ENCODE measurements at places on chromosomes 13 and 19.

DNA sequence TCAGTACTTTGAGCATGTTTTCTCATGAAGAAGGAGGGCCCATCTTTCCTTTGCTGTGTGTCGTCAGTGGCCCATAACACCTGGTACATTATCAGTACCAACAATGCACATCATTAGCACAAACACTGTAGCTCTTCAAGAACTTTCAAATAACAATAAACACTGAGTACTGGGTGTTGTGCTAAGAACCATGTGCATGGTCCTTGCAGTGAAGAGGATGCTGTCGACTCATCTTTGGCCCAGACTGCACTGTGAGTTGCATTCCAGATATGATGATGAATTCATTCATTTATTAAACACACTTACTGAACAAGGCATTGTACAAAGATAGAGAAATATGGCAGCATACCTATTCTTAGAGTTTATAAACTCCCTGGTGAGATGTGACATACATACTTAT is 55.8 kb downstream of the FLT3 start:
- no peak for DNase-seq

GRCh38 chr19:29576761-29577648 is 29.1 kb upstream of the POP4 start:
- DNase-seq: no peak

DNA sequence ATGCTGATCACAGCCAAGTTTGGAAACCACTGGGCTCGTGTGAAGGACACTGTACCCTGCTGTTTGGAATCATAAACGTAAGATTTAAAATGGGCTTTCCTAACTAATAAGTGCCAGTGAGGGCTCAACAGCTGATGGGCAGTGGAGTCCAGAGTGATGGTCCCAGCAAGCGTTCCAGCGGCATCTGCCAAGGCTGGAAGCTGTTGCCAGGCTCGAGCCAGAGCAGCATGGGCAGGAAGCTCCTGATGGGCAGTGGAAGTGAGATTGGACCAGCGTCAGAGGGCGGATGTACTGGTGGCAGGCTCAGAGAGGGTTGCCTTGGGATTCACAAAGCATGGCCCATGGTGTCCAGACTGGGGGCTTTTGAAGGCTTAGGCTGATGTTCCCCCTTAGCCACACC is 30.2 kb downstream of the COL4A2 start:
- DNase-seq: no peak

- no peak for DNase-seq
Measured at GRCh38 chr13:85411591-85411990, 387.6 kb downstream of the SLITRK6 start.

- DNase-seq: peak; percentile 16
Measured at GRCh38 chr19:17075864-17076542, 426 bp downstream of the MYO9B start.

GRCh38 chr19:18440936-18441803 is 3.2 kb upstream of the ISYNA1 start:
- DNase-seq: no peak

DNA sequence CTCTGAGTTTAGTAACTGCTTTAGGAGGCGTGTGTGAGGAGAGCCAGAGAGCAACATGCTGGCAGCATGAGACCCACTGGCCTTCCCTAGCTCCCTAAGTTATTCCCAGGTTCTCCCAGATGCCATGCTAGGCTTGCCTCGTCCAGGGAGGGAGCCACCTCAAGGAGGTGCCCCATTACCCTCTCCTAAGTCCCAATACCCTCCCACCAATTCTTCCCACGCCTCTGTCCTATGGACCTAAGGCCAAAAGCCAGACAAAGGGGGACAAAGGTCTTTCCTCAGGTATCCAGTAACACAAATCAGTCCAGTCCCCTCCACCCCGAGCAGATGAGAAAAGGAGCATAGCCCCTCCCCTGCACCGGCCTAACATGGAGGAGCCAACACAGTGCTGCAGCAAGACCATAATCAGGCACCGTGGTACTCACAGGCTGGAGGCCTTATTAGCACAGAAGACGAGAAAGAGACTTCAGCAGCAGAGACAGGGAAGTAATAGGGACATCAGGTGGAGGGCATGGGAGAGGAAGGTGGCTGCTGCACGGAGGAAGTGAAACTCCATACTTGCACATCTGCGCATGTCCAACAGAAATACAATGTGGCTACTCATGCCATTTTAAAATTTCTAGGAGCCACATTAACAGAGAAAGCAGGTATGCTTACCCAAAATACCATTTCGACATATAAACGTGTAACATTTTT is 46.3 kb downstream of the BRD4 start:
- DNase-seq: no peak

DNA sequence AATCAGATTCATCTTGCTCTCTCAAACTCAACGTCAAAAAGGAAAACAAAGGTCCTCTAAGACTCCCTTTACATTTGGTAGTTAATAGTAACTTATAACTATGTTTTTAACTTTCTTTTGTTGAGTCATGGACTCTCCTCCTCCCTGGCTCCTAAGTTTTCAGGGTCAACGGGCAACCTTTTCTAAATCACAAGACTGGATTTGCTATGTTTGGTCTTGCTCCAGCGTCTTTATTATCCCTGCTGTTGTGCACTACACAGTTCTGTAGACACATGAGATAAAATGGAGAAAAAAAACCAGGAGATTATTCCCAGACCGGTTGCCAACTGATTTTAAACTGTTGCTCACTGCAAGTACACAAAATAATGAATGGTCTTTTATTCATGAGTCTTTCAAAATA is 1.9 kb upstream of the ITM2B start:
- no peak for DNase-seq

- no peak for DNase-seq
Measured at GRCh38 chr19:33392341-33393285, 19.1 kb downstream of the CEBPG start.

GRCh38 chr13:29961036-29961670 is 110.7 kb upstream of the UBL3 start:
- no peak for DNase-seq

- no peak for DNase-seq
Measured at GRCh38 chr13:76715621-76716020, 170.6 kb downstream of the KCTD12 start.

GRCh38 chr13:109671919-109672318 is 114.5 kb downstream of the IRS2 start:
- DNase-seq: no peak

DNA sequence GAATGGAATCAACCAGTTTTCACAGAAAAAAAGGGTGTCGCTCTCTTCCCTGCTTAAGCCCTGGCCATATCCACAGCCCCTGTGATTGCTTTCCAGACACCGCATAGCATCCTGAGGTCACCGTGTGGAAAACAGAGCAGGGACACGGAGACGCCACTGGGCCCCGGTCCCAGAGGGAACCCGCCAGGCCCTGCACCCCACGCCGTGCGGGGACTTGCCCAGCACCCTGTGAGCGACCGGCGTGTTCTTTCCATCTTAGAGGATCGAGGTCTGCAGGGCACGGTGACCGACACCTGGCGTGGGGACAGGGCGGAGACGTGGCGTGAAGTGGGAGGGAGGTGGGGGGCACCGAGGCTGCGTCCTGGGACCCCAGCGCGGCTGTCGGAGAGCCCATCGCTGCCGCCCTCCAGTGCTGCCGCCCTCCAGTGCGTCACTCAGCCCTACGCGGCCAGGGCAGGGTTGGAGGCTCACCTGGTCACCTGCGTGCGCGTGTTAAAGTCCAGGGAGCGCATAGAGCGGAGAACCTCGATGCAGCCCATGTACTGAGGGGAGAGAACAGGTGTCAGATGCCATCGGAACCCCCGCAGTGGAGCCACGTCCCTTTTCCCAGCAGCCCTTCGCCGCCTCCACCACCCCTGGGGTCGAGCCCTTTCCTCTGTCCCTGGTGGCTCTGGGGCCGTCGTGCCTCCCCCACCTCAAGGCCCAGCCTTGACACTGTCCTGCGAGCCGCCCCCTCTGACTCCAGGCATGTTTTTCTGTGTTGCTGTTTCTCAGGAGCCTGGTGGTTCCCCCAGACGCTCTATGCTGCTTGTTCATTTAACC is 20.2 kb downstream of the SHC2 start:
- no peak for DNase-seq

DNA sequence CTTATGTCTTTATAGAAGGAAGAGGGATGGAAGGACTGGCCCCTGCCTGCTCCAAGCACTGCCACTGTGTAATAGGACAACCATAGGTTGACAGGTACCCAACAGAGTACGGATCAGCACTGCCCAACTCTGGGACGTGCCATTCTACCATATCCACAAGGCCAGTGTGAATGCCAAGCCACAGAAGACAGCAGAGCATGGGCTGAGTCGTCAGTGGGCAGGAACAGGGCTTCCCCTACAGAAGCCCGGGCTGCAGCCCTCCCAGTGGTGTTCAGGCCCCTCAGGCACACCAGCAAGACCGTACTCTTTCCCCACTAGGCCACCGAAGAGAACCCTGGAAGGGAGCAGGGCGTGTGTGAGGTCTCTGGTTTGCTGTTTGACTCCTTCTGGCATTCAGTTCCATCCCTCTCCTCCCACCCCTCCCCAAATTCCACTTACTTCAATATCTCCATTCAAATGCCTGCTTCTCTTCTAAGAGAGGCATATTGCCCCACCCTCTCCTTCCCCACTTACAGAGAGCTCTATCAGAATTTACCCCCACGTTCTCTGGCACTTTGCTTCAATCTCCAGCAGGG is 209.4 kb downstream of the FOXO1 start:
- DNase-seq: no peak

- DNase-seq: no peak
Measured at GRCh38 chr19:38206006-38206745, 17.8 kb downstream of the DPF1 start.

- no peak for DNase-seq
Measured at GRCh38 chr13:42331009-42331408, 59.1 kb downstream of the AKAP11 start.

DNA sequence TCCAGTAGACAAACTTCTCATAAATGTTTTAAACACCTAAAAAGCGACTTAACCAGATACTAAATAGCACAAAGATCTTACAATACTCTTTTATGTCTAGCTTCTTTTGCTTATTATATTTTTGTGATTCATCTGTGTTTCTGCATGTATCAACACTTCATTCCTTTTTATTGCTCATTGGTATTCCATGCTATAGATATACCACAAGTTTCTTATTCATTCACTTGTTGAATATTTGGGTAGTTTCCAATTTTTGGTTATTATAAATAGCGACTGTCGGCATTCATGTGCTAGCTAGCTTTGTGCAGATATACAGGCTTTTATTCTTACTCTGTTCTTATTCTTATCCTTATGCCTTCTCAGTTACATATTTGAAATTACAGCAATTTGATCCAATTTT is 50.0 kb upstream of the RGCC start:
- DNase-seq: no peak

DNA sequence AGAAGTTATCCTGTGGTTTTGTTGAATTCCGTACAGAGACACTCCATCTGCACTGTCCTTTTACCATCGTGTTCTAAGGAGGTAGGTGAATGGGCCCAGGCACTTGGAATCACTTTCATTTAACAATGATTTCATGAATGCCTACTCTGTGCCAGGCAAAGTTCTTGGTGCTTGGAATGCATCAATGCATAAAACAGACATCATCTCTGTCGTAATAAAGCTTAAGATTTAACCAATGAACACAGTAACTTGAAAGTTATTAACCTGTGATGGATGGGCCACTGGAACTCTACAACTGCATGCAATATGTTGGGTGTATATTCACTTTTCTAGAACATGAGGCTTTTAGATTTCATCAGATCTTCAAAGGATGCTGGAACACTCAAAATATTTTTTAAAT is 14.1 kb upstream of the STARD13 start:
- no peak for DNase-seq
